ENCODE measurements at places on chromosomes 1 and 21.
A peak's percentile ranks its signal among the peaks of the same experiment; 100 is the strongest.

DNA sequence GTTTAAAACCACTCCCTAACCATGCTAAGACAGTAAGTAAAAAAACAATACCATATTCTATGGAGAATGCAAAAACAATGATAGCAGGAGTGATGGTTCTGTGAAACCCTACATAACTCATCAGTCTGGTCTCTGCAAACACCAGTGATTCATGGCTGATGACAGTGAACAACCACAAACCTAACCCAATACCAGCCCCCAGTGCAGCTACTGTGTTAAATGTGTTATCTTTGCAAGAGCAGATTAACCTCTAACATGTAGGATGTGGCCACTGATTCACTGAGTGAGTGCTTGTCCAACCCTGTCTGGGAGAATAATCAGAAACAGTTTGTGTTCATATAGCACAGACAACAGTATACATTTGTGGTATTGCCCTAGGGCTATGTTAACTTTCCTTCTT lies 100.2 kb upstream of the COG2 start:
- no peak for DNase-seq

DNA sequence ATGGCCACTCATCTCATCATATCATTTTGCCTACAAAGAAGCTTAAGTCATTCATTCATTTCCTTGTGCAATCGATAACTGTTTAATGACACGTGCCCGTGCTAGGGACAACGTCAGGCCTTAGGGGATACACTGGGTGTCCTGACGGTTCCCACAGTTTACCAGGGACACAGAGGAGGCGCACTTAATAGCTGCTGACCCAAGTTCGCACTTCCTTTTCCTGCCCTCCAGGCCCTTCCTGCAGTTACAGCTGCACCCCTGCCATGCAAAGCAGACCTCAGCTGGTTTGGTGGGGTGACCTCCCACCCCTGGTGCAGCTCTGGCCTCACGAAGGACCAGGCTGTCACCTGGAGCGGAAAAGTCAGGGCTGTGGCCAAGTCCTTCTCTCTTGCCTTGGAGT lies 4.2 kb downstream of the SPATA21 start:
- no peak for DNase-seq

DNA sequence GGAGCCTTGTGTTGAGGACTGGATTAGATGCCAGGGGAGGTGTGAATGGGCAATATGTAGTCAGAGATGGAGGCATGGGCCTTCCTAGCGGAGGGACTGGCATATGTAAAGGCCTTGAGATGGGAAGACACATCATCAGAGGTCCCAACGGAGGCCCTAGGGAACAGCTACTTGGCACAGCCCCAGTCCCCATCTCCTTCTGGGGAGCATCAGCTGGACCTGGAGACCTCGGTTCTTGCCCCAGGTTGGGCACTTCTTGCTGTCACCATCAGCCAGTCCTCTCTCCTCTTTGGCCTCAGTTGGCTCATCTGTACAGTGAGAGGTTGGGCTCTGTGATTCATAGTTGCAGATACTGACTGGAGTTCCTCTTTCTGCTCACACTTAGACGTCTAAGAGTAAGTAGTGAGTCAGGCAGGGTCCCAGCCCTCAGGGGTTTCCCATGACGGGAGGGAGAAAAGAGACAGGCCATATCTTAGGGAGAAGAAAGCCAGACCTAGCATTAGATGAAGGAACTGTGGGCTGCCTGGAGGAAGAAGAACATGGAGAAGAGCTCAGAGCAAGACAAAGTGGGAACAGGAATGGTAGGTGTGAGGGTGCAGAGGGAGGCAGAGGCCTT lies 3.4 kb upstream of the MARCKSL1 start:
- no peak for DNase-seq

DNA sequence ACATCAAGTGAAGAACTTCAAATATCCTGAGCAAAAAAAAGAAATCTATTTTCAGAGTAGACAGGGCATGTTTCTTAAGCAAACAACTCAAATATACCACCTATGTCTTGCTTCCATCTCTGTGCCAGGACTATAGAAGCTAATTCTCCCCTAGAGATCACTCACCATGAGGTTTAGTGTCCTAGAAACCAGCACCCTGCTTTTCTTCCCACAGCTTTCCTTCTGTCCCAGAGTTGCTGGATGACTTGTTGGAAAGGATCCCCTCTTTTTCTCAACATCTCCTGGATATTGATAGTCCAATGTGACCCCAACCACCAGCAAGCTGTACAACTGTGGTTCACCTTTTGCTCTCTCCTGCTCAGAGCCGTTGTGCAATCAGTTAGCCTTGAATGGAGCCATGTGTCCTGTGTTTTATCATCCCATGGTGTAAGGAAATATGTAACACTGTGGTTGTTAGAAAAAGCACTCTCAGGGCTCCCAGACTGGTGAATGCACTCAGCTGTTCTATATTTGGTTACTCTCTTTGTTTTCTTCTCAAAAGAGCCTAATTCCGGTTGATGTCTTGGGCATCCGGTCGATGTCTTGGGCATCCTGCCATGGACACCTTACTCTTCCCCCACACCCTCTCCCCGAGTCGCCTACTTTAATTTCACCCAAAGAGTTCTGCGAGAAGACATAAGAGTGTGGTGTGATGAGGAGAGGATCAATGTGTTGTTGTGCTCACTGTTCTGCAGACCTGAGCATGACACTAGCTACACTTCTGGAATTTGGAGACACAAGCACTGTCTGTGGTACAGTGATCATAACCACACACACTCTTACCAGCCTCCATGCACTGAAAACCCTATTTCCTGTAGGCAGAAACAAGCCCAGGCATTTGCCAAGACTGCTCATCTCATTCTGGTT lies 1.7 kb downstream of the TNFSF4 start:
- DNase-seq: no peak

DNA sequence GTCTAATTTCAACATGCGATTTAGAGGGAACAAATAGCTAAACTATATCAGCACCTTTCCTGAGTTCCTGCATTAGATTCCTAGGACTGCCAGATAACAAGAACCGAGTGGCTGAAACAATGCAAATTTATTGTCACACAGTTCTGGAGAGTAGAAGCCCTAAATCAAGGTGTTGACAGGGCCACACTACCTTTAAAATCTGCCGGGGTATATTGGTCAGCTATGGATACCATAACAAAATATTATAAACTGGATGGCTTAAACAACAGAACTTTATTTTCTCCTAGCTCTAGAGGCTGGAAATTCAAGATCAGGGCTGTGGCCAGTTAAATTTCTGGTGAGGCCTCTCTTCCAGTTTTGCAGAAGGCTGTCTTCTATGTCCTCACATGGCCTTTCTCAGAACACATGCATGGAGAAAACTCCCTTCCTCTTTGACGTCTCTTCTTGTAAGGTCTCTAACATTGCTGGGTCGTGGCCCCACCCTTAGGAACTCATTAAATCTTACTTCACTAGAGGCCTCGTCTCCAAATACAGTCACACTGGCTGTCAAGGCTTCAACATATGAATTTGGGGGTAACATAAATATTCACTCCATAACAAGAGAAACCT lies 144.3 kb downstream of the FCRL5 start:
- peak; percentile 2 for DNase-seq

DNA sequence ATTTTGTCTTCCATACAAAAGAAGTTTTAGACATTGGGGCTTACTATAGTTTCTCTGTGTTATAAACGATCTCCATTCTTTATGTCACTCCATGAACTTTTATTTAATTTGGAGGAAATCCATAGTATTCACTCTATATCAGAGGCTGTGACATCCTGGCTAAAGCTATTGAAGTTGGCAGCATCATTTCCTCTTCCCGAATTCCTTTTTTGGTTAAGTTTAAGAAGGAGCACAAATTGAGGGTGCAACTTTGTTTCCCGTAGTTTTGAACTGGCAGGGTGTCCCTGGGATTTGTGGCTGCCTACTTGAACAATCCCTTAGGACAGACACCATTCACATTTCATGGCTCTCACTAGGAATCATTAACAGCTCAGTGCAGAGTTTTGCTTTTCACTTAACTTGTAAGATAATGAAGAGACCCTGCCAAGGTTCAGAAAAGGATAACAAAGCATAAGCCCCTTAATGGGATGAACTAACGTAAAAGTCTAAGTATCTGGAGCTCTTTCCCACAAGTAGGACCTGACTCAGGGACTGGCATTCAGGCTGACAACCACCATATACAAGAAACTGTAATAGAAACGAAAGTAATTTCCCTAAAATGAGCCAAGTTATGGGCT lies 13.9 kb downstream of the S1PR1 start:
- no peak for DNase-seq

- no peak for DNase-seq
These were observed 23.6 kb upstream of the EPS8L3 start for GRCh38 chr1:109787211-109787844.

GRCh38 chr1:27528818-27529703 lies 39.1 kb upstream of the WASF2 start:
- DNase-seq: no peak

DNA sequence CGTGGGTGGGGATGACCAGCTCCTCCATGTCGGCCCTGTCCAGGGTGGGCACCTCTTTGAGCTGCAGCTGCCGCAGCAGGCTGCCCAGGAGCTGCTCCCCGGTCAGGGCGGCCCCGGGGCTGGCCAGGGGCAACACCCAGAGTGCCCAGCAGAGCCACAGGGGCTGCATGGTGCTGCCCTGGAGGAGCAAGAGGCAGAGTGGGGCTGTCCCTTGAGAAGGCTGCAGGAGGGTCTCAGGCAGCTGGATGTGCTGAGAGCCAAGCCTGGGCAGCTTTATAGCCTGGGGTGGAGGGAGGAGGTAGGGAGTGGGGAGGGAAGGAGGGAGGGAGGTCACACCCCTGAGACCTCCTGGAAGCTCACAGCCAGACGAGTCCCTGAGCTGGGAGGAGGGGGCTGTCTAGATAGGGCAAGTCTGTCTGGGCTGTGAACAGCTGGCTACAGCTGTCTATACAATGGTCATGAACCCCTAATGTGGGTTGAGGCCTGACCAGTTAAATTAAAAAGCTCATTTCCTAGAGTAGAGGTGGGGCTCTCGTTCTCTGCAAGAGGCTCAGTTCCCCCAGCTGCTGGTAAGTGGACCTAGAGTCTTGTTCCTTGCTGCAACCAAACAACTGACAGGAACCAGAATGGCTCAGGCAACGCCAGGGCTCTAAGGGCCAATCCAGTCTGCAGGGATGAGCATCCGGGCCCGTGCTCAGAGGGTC lies at the start of gene LEFTY1:
Gene LEFTY1, minus strand, starts transcription at position 249 of the 704 bp plus-strand sequence. Its CDS starts 80 bp downstream, at position 169.
- DNase-seq: no peak

GRCh38 chr21:43691086-43691795 lies 27.7 kb upstream of the PDXK start:
- no peak for DNase-seq

GRCh38 chr1:210978974-210979354 lies 155.0 kb downstream of the KCNH1 start:
- DNase-seq: no peak

- DNase-seq: no peak
These were observed 6.1 kb downstream of the ZNF692 start for GRCh38 chr1:248852481-248853405.

DNA sequence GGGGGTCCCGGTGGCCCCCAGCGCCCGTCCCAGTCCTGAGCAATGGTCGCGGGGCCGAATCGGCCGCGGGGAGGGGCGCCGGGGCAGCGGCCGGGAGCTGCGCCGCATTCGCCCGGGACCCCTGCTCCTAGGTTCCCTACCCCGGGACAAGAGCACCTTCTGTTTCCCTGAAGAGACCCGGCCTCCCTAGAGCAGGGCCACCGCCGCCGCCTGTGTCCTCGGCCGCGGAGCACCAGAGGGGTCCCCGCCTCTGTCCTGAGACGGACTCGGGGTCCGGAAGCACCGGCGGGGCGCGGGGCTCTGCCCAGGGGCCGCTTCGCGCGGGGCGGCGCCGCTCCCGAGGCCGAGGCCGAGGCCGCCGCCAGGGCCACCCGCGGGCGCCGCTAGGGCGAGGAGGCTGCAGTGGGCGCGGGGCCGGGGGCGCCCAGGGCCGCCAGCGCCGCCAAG lies 157.9 kb downstream of the CASZ1 start:
- no peak for DNase-seq

DNA sequence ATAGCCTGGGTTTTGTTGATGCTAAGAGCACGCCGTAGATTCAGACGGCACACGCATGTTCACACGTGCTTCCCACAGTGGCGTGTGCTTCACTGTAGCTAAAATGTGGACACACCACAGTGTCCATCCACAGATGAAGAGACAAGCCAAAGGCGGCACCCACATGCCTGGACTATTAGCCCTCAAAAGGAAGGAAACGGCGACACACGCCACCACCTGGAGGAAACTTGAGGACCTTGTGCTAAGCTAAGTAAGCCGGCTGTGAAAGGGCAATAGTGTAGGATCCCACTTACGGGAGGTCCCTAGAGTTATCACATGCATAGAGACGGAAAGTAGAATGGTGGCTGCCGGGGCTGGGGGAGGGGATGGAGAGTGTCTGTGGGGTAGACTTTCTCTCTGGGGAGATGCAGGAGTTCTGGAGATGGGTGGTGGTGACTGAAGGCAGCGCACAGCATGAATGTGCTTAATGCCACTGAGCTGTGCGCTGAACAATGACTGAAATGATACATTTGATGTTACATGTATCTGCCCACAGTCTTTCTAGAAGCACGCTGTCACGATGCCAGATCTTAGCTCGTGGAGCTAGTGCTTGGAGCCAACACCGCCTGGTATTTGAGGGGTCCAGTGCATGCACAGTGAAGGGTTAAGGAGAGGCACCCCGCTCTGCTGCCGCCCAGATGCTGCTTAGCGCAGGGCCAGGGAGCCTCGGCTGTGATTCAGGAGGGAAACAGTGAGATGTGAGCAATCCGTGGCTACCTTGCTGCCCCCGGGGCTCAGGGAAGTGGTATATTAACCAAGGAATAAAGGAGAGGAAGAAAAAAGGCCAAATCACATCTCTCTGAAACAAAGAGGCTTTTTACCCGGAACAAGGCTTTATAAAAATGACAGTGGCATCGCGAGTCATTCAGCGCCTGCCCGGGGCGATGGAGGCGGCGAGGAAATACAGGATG lies 103.7 kb downstream of the PRDM16 start:
- no peak for DNase-seq

GRCh38 chr1:114482585-114482984 lies 28.4 kb downstream of the TRIM33 start:
- no peak for DNase-seq

DNA sequence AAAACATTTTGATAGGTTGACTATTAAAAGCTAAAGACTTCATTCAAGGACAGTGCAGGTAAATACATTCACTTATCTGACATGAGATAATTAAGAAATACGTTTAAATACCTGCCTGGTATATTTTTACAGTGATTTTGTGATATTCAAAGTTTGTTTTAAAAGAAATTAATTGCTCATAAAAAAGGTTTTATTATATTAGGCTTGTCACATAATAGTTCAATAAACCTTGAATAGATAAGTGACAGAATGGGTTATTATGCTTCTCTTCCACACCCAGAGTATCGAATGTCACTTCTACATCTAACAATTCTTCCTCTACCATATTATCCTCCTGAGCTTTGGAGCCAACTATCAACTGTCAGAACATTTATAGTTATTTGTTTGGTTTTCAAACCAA lies 60.0 kb downstream of the LTN1 start:
- DNase-seq: no peak

GRCh38 chr1:25090707-25091422 lies 141.4 kb downstream of the SYF2 start:
- DNase-seq: no peak

- no peak for DNase-seq
These were observed 114.6 kb downstream of the NTPCR start for GRCh38 chr1:233064988-233065387.

GRCh38 chr1:206864939-206865671 lies at the start of gene IL20:
IL20 (plus strand) TSS chr1:206865623; CDS start chr1:206865853, 230 bp downstream.
- peak; percentile 88 for DNase-seq

Data from erythroblast (primary cell).